Left colon (tissue), 2 donors: ENCODE measurements at places on chromosomes 11 and 22.
A peak's percentile ranks its signal among the peaks of the same experiment; 100 is the strongest.

GRCh38 chr11:2991452-2992233, 486 bp downstream of the NAP1L4 start:
- DNase-seq, result peak; percentile 46

DNA sequence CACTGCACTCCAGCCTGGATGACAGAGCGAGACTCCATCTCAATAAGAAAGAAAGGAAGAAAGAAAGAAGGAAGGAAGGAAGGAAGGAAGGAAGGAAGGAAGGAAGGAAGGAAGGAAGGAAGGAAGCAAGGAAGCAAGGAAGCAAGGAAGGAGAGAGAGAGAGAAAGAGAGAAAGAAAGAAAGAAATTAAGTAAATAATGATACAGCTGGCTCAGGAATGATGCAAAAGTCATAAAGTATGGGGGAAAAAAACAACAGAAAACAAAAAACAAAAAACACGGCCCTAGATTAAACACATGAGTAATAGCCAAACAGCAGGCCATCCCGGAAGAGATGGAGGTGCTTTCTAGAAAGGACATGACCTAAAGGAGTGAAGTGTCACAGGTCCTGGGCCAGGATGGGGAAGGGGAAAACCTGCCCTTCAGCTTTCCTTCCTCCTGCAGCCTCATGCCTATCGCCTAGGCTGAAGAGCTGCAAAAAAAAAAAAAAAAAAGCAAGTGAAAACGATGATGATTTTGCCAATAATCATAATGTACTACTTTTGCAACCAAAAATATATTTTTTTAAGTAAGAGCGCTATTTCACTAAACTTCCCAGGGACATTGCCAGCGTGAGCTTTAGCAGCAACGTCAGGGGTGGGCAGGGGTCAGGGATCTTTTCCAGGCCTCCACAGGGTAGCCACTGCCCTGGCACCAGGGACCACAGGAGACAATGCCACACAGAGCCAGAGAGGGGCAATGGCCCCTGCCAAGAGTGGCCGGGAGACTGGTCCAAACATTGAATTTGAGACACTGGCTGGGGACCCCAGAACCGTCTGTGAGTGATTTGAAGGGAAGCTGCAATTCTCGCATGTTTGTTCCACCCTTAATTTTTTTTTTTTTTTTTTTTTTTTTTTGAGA, 28.2 kb upstream of the TMPRSS4 start:
- DNase-seq, result no peak

DNA sequence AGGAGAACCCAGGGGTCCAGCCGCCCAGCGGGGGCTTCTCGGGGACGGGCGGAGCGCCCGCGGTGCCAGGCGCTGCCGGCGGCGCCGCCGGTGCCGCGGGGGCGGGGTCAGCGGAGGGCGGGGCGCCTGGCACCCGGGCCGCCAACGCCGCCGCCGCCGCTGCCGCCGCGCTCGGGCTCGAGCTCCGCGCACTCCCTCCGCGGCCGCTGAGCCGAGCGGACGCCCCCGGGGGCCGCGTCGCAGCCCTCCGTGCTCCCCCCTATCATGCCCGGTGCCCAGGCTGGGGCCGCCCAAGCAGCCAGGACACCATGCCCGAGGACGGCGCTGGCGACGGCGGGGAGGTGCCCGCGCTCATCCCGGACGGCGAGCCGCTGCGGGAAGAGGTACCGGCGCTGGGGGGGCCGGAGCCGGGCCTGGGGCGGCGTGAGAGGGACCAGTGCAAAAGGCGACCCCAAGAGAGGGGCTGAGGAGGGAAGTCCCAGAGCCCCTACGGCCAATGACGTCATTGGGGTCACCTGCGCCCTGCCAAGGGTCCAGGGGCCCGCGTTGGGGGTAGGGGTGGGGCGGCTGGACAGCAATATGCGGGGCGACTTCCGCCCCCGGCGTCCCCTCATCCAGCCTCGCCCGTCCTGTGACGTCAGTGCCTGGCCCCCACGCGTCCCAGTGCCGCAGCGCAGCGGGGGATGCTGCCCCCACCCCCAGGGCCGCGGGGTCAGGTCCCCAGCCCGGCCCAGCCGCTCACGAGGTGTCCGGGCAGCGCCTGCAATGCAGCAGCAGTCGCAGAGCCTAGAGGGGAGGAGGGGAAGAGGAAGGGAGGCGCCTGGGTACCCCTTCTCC, at the start of gene TMEM151A:
TMEM151A (plus strand) TSS at position 189 of the 837 bp plus-strand sequence; CDS start at position 309, 120 bp downstream.
- DNase-seq, result no peak

GRCh38 chr11:62150887-62151736, 27.3 kb downstream of the INCENP start:
- peak; percentile 14 for DNase-seq

DNA sequence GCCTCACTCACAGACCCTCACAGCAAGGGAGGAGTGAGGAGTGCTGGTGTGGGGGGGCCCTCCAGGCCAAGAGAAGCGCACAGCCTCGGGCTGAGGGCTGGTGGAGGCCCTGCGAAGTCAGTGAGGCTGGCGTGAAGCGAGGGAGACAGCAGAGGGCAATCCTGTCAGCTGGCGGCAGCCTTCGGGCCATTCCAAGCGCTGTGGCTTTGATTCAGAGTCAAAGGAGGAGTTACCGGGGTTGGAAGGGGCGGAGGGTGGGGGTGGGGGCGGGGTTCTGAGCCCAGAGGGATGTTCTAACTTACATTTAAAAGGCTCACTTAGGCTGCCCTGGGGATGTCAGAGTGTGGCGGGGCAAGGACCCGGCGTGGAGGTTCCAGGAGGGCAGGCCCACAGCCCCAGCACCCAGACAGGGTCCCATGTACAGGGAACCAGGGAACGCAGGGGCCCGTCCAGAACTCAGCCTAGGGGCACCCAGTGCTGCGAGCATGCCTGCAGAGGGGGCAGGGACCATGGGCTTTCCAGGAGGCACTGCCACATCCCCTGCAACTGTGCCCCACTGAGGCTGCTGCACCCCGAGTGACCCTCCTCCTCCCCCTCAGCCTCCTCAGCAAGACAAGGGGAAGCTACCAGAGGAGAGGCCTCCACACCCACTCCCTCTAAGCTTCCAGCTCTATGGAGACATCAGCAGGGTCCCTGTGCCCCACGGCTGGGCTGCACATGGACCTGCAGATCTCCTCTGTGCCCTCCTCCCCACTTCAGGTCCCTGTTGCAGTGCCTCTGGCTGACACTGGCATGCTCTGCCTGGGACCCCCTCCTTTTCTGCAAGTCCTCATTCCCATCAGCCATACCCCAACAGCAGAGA, 39.7 kb upstream of the TTLL12 start:
- DNase-seq, result no peak

DNA sequence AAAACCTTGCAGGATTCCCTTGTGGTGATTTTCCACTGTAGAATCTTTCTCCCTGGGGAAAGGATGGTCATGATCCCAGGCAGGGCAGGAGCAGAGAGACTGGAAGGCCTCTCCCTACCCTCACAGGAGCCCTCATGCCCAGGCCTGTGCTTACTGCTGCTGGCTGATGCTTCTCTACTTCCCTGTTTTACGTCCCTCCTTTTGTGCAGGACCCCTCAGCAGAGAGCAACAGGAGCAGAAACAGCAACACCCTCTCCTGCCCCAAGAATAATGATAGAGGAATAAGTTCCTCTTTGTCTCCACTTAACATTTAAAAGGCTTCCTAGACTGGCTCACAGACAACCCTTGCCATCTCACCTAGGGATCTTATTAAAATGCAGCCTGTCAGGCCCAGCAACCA, 3.6 kb downstream of the ISX start:
- no peak for DNase-seq

DNA sequence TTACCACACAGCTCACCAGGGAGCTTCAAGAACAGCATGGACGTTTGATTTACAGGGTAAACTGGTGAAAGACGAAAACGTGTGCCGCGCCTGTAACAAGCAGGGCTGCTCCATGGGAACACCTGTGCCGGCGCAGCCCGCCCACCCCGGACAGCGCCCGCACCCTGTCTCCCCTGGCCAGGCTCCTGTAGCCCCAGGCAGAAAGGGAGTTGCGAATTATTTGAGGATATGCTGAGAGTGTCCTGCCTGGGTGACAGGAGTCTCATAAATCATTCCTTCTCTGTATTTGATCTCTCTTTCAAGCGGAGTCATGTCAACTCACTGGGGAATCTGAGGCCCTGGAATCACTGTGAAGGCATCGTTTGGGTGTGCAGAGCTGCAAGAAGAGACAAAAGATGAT, 804.3 kb downstream of the OPCML start:
- no peak for DNase-seq

GRCh38 chr11:1534171-1534570, 37.9 kb downstream of the DUSP8 start:
- no peak for DNase-seq

- DNase-seq, result no peak
Measured at GRCh38 chr11:26551186-26551801, 20.8 kb downstream of the MUC15 start.

DNA sequence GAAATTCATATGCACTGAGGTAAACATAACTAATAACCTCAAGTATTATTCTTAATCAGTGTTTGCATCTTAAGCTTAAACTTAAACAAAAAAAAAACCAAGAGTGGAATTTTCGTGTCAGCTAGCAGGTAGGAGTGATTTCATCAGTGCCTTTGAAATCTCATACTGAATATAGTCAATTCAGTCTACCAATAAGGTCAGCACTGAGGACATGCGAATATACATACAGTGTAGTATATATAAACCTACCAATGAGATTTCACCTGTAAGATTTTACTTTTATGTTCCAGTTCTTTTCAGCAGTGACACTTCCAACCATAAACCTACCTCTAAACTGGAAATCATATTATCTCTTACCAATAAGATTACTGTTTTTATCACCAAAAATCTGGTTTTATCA, 27.0 kb downstream of the SAAL1 start:
- no peak for DNase-seq

- DNase-seq, result no peak
Measured at GRCh38 chr11:86488553-86488952, 113.9 kb downstream of the CCDC81 start.

GRCh38 chr22:20437613-20438426, at the start of gene SCARF2:
SCARF2 (minus strand) TSS chr22:20437825; CDS start chr22:20437754, 71 bp downstream.
- no peak for DNase-seq

DNA sequence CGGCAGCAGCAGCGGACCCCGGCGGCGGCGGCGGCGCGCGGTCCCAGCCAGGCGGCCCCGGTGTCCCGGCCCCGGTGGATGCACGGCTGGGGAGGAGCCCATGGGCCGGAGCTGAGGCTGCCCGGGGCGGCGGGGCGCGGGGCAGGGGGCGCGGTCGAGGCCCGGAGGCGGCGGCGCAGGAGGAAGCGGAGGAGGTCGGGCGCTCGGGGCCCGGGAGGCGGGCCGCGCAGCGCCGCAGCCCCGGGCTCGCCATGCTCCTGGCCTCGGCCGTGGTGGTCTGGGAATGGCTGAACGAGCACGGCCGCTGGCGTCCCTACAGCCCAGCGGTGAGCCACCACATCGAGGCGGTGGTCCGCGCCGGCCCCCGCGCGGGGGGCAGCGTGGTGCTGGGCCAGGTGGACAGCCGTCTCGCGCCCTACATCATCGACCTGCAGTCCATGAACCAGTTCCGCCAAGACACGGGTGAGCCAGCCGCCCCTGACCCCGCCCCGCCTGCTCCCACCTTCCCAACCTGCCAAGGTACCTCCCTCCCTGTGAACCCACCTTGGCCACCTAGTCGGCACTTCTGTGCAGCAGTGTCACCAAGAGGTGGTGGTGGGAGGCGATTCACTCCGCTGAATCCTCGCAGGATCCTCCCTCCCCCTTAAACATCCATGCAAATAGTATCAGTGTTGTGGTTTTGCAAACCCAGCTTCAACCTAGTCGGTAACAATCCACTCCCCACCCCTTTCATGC, 580 bp downstream of the DTX4 start:
- DNase-seq, result peak; percentile 71

GRCh38 chr11:44400431-44400830, 90.5 kb upstream of the ALX4 start:
- no peak for DNase-seq

- DNase-seq, result no peak
Measured at GRCh38 chr11:44752713-44753112, 26.0 kb downstream of the TSPAN18 start.

GRCh38 chr11:6640985-6641701, 14.5 kb downstream of the DCHS1 start:
- no peak for DNase-seq

- no peak for DNase-seq
Measured at GRCh38 chr11:128845334-128845780, 21.7 kb downstream of the KCNJ1 start.

DNA sequence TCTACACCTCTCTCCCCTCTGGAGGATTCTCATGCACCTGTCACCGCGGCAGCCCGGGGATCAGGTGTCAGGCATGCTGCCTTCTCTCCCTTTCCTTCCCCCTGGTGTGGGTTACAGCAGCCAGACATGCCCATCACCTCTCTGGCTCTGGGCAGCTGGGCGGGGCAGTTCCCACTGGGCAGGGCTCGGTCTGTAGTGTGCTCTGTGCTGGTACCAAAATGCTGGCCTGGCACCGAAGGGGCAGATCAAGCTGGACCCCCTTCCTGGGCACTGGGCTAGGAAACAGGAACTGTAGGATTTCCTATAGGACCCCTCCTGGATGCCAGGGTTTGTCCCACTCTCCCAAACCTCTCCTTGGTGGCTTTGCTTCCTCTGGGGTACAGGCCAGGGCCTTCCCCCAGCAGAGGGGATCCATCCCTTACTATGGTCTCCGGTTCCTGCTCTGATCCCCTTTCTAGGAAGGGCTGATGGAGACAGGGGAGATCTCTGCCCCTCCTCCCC, 821 bp downstream of the GAL3ST1 start:
- DNase-seq, result peak; percentile 54

GRCh38 chr22:17742527-17742902, 31.8 kb downstream of the BID start:
- DNase-seq, result peak; percentile 39

DNA sequence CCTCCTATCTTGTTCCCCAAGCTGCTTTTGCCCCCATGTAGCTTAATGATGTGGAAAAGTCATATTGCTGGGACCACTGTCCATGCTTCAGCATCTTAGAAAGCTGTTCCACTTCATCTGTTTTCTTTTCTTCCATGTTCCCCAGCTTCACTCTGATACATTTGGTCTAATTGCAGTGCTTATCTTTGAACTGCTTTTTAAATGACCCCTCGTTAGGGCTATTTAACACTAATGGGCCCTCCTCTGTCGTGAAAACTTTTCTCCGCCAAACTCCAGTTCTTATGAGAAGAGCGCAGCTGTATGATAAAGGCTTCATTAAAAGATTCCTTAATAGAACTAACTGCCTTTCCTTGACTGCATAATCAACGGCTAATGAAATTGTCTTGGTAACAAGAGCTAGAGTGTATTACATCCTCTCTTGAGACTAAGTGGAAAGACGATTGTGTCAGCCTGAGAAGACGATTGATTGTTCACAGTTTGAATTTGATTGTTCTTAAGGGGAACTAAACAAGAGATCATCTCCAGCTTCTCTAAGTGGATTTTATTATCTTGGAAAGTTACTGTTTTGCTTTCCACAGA, 165.0 kb upstream of the MTNR1B start:
- no peak for DNase-seq

DNA sequence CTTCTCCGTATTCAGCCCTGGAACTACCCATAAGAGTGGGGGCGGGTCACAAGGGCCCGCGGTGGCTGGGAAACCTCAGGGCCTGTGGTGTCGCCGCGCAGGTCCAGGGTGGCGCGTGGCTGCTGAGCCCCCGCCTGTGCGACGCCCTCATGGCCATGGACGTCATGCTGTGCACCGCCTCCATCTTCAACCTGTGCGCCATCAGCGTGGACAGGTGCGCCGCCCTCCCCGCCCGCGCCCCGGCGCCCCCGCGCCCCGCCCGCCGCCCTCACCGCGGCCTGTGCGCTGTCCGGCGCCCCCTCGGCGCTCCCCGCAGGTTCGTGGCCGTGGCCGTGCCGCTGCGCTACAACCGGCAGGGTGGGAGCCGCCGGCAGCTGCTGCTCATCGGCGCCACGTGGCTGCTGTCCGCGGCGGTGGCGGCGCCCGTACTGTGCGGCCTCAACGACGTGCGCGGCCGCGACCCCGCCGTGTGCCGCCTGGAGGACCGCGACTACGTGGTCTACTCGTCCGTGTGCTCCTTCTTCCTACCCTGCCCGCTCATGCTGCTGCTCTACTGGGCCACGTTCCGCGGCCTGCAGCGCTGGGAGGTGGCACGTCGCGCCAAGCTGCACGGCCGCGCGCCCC, 2.4 kb downstream of the DRD4 start:
- no peak for DNase-seq
